ENCODE measurements at places on chromosomes 6 and 20.

DNA sequence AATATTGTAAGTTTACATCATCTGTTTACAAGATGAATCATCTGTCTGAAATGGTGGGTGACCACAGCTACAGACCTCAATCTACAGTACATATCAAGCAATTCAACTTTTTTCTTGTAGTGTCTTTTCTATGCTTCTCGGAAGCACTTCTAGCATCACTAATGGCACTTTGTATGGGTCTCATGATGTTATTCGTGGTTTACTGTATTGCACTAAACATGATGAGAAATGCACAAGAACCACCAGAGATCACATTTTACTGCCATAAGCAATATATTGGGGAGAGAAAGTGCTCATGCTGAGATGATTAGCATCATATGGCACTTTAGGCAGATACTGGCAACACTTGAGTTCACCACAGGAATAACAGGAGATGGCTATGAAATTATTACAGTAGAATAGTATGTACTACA is 15.4 kb upstream of the BTBD3 start:
- no peak for DNase-seq

GRCh38 chr20:37535443-37536132 is 7.9 kb upstream of the BLCAP start:
- DNase-seq = no peak

- no peak for DNase-seq
These were observed 28.8 kb upstream of the SYNJ2 start for GRCh38 chr6:157952861-157953351.

- no peak for DNase-seq
These were observed 641 bp downstream of the DBNDD2 start for GRCh38 chr20:45408646-45409213.

DNA sequence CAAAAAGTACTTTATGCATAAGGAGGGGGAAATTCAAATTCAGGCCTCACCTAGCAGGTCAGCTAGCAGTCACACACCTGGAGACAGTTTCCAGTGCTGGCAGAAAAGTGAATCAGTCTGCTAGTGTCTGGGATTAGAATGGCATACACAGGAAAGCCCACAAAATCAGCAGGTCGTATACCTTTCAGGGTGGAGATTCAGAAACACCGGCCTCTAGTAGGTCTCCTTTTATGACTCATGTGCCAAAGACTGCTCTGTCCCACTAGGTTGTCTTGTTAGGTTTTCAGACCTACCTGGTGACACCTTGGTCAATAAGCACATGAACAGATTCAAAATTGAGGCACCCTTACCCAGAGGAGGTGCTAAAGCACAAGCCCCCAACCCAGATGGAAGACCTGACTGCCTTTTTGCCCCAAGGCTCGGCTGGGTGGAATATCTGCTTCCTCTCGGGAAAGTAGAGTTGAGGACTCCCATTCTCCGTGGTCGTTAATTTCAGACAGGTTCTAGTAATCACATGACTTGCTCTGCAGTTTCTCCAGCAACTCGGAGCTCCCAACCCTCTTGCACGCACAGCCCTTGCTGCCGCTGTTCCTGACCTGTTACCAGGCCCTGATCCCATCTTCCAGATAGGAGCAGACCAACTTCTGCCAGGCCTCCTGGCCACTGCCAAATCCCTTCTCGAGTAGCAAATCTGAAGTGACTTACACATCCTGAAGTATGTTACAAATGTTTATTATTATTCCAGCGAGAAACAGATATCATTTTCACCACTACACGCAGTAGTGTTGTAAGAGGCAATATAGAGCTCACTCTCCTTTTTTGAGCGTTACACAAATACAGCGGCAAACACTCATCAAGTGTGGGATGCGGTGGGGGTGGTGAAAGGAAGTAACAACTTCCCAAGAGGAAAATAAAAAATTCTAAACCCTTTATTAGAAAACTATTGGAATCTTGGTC is 46.6 kb downstream of the AGPAT4 start:
- DNase-seq = no peak

- DNase-seq = no peak
These were observed 8.9 kb upstream of the DDR1 start for GRCh38 chr6:30875244-30876038.

DNA sequence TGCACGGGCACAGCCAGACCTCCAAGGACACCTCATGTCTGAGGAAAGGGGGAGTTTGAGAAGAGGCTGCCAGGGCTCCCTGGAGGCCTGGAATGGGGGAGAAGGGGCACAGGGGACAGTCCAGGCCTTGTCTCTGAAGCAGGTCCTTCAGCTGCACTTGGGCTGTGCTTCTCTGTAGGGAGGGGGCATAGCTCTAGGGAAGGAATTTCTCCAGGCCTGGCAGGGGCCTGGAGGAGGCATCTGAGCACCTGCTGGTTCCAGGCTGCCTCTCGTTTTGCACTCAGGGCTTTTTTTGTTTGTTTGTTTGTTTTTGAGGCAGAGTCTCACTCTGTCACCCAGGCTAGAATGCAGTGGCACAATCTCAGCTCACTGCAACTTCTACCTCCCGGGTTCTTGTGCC is 67.7 kb downstream of the BCAS4 start:
- no peak for DNase-seq

DNA sequence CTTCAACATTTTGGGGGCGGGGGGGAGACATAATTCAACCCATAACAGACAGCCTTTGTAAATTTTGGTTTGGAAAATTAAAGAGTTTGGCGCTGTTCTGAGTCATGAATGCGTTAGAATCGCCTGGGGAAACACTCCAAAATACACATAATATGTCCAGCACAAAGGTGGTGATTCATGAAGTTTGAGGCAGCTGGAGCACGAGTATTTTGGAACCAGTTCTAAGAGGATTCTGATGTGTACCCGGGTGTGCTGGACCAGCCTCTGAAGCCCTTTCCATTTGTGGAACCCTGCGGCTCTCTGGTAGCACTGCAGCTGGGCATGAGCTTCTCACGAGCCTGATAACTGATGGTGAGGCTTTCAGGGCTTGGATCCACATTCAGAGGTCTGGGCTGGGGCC is 4.7 kb downstream of the GMPR start:
- peak; percentile 71 for DNase-seq

- no peak for DNase-seq
These were observed 29.2 kb upstream of the SDCBP2 start for GRCh38 chr20:1357921-1358671.

GRCh38 chr6:133551436-133551835 is 310.3 kb downstream of the EYA4 start:
- no peak for DNase-seq

- DNase-seq = no peak
These were observed 411.0 kb upstream of the AGPAT4 start for GRCh38 chr6:161684731-161685475.

GRCh38 chr6:69825904-69826303 is 29.1 kb upstream of the LMBRD1 start:
- no peak for DNase-seq

DNA sequence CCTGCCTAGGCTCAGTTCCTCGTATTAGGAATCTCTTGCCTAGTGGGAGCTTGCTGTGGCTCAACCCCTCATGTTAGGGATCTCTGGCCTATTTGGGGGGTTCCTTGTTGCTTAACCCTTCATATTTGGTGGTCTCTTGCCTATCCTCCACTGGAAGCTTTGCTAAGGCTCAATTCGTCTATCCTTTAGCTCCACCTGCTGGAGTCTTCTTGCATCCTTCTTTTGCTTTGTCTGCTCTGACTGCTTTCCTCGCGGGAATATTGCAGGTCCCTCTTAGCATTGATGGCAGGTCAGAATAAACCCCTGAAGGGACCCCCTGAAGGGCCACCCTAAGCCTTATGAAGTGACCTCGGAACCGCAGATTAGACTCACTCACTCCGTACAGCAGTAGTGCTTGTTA is 203.0 kb upstream of the TBX18 start:
- no peak for DNase-seq

- DNase-seq = no peak
These were observed 34.1 kb upstream of the ESR1 start for GRCh38 chr6:151773382-151773781.

GRCh38 chr6:33861722-33862121 is 57.9 kb upstream of the MLN start:
- DNase-seq = no peak

- no peak for DNase-seq
These were observed 113.4 kb upstream of the NXT1 start for GRCh38 chr20:23237201-23237600.

GRCh38 chr6:116010790-116011401 is 49.8 kb downstream of the FRK start:
- DNase-seq = peak; percentile 50

DNA sequence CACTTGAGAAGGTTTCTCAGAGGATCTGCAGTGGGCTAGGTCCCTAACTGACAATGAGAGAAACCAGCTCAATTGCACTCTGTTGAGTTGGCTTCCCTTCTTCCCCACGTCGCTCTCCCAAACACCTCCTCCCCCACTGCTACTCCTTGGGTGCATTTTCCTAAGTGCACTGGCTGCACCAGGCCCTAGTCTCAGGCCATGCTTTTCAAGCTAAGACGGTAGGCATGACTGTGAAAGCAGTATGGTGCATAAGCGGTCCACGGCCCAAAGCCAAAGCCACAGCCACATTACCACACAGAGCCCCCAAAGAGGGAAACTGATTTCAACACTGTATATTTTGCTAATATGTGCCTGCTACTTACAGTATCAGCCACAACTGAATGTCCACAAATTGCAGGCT is 62.1 kb upstream of the RBM24 start:
- DNase-seq = no peak

DNA sequence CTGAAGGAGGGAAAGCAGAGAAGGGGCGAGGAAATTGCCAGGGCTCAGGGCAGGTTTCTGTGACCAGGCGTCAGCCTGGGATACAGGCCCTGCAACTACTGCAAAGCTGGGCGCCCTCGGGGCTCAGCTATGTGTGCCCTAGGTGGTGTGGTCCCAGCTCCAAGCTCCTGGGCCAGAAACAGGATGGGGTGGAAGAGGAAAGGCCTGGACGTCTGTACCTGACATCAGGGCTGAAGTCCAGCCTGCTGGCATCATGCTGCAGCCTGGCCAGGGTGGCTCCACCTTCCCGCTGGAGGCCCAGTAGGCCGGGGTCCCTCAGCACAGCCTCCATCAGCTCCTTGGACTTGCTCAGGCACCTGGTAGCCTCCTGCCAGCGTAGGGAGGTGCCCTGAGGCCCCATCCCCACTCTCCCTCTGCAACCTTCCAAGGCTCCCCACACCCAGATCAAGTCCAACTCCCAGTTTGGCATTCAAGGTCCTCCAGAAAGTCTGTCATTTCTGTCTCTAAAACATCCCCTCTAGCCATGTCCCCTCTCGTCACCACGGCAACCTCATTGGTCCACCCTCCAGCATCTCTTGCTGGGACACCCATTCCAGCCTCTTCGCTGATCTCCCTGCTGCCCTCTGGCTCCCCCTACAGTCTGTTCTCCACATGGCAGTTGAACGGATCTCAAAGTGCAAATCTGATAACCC is 38.2 kb downstream of the KIAA1755 start:
- DNase-seq = peak; percentile 43

DNA sequence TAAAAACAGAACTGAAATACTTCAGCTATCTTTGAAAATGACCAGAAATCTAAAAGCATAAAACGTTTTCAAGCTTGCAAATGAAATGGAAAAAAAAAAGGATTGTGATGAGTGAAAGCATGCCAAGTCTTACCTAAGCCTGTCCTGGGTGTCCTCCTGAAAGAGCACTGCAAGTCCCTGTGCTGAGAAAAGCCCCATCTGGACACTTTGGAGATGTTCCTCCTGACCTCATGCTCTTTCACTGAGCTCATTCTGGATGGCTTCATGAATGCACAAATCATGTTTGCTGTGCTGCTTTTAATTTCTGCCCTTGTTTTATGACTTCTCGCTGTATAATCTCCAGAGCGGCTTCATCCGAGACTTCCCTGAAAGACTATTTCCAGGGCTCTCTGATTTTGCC is 136.0 kb downstream of the SOD2 start:
- no peak for DNase-seq

DNA sequence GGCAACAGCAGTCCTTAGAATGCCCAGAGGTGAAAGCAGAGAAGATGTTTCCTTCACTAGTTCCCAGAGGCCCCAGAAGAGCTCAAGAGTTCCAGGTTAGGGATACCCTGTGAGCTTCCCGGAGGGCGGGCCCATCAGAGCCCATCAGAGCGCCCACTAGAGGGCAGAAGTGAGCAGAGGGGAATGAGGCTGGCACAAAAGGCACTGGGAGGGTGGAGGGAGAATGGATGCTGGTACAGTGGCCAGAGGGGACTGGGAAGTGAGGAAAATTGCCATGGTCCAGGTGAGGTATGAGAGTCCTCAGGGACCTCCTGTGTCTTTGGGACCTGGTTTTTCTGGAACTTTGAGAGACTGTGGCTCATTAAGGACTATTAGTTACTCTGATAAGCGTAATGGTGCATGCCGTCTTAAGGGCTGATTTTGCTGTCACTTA is 57.3 kb downstream of the LINC00237 start:
- no peak for DNase-seq

DNA sequence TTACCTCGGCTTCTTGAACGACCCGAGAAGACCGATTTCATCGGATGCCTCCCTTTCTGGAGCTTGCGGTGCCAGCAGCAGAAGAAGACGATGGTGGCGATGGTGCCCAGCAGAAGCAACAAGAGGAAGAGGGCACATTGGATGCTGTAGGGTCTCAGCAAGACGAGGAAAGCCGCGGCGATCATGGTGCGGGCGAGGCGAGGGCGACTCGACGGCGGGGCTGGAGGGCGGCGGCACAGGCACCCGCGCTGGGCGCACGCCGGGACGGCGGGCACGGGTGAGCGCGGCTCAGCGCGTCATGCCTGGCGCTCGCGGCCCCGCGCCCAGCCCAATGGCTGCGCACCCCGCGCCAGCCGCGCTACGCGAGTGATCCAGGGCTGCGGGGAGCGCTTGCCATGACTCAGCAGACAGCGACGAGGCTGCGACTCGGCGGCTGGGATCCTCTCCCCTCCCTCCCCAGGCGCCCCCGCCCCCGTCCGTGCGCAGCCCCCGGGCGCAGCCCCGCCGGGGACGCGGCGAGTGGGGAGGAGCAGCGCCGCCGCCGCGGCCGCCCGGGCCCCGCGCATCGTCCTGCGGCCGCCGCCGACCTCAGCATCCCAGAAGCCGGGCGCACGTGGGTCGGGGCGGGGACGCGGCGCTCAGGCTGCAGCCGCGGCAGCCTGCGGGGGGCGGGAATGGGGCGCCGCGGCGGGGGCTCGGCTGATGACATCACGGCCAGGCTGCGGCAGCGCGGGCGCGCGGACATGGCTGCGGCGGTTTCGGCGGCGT is at the start of gene BEND6:
Gene BEND6 (plus strand): TSS at position 705 of the 768 bp plus-strand sequence. CDS start 26,704 bp downstream, outside the sequence.
- DNase-seq = peak; percentile 17

DNA sequence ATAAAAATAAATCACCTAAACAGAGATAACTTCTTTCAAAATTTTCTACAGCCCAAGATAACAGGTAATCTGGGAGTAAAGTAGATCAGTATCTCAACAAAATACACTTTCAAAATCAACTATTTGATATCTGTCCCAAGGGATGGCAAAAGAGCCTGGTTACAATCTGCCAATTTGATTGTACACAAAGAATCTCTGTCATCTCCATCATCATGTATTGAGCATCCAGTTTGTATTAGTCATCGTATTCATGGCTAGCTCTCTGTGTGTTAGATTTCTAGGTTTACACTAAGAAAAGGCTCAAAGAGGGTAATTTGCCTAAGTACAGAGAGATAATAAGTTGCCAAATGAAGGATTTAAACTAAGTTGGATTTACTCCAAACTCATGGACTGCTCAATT is 329.0 kb upstream of the NRSN1 start:
- DNase-seq = no peak

GRCh38 chr20:9588706-9589105 is 74.3 kb downstream of the LAMP5 start:
- no peak for DNase-seq

GRCh38 chr6:168960551-168961263 is 292.9 kb downstream of the THBS2 start:
- DNase-seq = peak; percentile 41
